ENCODE measurements at places on chromosomes 6 and 20.

DNA sequence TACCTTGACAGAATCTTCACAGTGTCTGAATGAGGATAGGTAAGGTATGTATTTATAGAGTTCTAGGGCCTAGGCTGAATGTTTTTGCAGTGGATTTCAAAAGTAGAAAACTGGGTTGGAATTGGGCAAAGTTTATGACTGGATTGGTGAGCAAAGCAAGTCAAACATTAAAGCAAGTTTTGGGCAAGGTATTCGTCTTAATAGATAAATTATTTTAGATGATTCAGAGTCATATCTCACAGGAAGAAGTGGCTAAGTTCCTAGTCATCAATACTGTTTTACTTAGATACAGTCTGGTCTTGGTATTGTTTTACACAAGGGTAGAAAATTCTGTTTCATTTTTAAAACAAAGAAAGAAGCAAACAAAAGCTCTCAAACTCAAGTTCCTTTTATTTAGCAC lies 284.1 kb upstream of the EPHA7 start:
- DNase-seq = no peak

DNA sequence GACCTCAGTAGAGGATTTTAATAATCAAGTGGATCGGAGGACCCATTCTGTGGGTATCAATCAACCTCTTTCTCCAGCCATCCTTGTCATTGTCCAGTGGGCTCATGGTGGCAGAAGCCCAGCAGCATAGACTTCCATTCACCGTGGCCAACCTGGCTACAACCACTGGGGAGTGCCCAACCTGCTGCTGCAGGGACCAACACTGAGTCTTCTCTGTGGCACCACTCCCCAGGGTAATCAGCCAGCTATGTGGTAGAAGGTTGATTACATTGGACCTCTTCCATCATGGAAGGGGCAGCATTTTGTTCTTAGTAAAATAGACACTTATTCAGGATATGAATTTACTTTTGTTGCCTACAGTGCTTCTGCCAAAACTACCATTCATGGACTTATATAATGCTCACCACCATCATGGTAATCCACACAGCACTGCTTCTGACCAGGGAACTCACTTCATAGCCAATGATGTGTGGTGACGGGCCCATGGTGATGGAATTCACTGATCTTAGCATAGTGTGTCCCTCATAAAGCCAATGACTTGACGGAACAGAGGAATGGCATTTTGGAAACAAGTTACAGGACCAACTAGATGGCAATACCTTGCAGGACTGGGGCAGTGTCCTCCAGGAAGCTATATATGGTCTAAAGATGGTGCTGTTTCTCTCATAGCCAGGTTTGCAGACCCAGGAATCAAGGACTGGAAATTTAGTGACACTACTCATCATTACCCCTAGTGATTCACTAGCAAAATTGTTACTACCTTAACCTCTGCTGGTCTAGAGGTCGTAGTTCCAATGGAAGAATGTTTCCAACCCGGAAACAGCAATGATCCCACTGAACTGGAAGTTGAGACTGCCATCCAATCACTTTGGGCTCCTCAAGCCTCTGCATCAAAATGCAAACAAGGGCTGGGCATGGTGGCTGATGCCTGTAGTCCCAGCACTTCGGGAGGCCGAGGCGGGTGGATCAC lies 7.6 kb downstream of the CD24 start:
- DNase-seq = peak; percentile 30

- no peak for DNase-seq
Measured at GRCh38 chr20:50876063-50876685, 55.1 kb downstream of the ADNP start.

- DNase-seq = no peak
Measured at GRCh38 chr6:23174781-23175361, 605.5 kb downstream of the HDGFL1 start.

- DNase-seq = no peak
Measured at GRCh38 chr6:57085471-57085870, 4.5 kb upstream of the ZNF451 start.

DNA sequence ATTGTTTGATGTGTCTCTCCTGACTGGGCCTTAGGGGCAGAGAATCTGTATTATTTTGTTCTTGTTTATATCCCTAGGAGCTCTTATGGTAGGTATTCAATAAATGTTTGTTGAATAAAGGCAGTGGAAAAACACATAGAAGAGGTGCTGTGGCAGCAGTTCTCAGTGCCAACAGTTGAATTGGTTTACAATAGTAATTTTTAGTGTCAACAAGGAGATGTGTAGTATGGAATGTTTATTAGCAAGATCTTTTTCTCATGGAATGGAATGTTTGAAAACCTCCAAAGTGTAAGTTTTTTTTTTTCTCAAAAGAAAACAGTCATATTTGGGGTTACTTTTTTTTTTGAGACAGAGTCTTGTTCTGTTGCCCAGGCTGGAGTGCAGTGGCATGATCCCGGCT lies 28.0 kb downstream of the ASXL1 start:
- DNase-seq = no peak
